ENCODE measurements at places on chromosomes 6 and 20.

DNA sequence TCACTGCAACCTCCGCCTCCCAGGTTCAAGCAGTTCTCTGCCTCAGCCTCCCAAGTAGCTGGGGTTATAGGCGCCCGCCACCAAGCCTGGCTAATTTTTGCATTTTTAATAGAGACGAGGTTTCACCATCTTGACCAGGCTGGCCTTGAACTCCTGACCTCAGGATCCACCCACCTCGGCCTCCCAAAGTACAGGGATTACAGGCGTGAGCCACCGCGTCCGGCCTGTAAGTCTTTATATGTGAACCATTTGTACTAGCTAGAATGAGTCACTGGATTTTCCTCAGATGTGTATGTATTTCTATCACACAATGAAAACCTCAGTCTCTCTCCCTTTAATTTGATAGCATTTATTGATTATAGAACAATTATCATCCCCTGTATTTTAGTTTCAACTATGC is 34.0 kb downstream of the ITCH start:
- DNase-seq = no peak

- peak; percentile 30 for DNase-seq
Measured at GRCh38 chr6:3748208-3749066, 3.1 kb downstream of the PXDC1 start.

DNA sequence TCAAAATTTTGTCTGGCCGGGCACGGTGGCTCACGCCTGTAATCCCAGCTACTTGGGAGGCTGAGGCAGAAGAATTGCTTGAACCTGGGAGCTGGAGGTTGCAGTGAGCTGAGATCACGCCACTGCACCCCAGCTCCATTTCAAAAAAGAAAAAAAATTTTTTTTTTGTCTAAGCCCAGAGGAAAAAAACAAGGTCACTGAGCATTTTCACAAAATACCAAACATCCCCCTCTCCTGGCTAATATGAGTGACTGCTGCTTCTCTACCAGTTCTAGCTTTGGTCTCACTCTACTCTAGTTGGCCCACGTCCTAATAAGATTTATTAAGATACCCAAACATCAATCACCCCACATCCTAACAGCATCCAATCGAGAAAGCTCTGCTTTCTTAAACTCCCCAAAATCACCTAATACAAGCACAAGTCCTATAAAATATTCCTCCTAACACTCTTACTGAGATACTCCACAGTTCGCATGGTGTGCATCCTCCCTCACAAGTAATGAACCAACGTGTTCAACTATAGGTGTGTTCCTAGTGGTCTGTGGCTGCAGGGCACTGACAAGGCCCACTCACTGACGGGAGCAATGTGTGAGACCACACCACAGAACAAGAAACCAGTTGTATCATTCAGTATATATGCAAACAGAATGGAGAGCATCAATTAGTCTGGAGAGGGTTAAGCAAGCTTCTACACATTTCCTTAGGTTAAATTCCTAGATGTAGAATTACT is 64.2 kb downstream of the FKBP5 start:
- no peak for DNase-seq

DNA sequence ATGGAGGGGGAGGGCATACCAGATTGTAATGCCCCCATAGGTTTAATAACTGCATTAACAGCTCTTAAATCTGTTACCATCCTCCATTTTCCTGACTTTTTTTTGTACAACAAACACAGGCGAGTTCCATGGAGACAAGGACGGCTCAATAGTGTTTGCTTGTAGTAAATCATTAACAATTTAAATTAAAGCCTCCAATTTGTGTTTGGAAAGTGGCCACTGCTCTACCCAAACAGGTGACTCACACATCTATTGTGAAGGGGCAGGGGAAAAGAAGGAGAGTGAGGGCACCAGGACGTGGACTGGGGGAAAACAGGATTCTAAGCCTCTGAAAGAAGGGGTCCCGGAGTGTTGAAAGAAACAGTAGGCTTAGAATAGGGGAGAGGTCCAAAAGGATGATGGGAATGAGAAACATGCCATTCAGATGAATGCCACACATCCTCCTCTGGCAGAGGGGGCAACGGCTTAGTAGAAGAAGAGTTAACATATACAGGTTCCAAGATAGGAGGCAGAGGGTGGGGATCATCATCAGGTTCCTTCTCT is 6.9 kb downstream of the GLYATL3 start:
- no peak for DNase-seq

GRCh38 chr20:45842169-45842812 is 8.7 kb downstream of the SNX21 start:
- no peak for DNase-seq

All from NCI-H510A treated with DMSO at 0.1 percent for 48 hours (cell line).